Heart right ventricle (tissue), 16 donors: ENCODE measurements at places on chromosomes 12 and 14. TPM values are rescaled to one million over a fixed set of nuclear protein-coding genes. Genes with fewer than 3 reads are reported as not detected.
A peak's percentile ranks its signal among the peaks of the same experiment; 100 is the strongest.

The PCED1B gene
- 0.85 TPM for total RNA-seq

The C12orf50 gene
- not detected for total RNA-seq

DNA sequence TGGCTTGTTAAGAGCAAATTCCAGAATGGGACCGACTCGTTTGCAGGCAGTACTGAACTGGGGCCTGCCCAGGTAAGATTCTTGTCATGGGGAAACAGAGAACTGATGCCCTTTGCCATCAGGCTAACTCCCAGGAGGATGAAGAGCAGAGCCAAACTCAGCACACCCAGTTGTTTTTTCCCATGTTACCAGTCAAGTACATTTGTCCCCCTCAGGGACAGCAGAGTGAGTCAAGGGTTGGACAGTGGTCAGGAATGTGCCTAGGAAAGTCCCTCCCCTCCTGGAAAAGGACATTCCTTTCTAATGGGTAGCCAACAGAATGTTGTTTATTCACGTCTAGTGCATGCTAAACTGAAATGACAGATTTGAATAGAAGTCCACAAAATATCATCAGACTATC, 1.6 kb downstream of the ART4 start:
- no peaks in the 10 kb centered on the region for H3K36me3 ChIP-seq
- H3K4me1 ChIP-seq: peaks cover 38% of the 10 kb centered on the region
- peak overlapping the region; percentile 73 for H3K27ac ChIP-seq
- peak overlapping the region; percentile 42 for H3K4me3 ChIP-seq
- peak; percentile 28 for DNase-seq
- H3K27me3 ChIP-seq: no peaks in the 10 kb centered on the region

GRCh38 chr14:44379292-44379977, 127.6 kb downstream of the FSCB start:
- DNase-seq: no peak
- H3K27me3 ChIP-seq: no peaks in the 10 kb centered on the region
- H3K36me3 ChIP-seq: no peaks in the 10 kb centered on the region
- no peak overlapping the region for H3K4me3 ChIP-seq
- H3K4me1 ChIP-seq: no peaks in the 10 kb centered on the region
- H3K27ac ChIP-seq: no peak overlapping the region

DNA sequence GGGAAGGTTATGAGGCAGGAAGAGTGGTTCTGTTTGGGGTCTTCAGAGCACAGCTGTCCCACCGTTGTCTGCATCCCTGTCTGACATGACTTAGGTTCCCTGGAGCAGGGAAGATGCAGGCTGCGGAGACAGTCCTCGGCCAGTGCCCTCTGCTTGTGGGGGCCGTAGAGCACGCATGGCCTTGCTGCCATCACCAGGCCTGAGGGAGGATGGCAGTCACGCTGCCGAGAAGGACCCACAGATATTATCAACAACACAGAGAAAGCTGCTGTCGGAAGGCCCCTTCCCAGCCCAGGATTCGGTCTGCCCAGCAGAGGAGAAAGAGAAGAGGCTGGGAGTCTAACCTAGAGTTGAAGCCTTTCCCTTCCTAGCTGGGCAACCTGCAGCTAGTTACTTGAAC, 35.0 kb downstream of the ERH start:
- no peak overlapping the region for H3K27ac ChIP-seq
- no peaks in the 10 kb centered on the region for H3K27me3 ChIP-seq
- no peak overlapping the region for H3K4me3 ChIP-seq
- peak; percentile 52 for DNase-seq
